GM12891 (cell line): ENCODE measurements at places on chromosomes 3 and 15.

DNA sequence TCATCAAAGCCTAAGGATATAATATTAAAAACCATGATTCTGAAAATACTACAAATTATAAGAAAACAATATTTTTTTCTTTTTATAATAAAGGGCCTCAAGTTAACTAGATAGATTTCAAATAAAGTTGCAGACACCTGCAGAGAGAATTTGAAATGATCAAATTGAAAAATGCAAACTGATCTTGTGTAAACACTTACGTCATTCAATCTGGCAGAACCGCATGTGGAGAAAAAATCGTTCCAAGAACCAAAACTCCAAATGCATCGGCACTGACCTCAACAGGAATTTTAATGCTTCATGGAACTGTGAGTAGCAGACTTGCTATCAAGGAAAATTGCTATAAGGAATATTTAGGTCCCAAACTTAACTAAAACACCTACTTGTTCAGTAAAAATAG, 17.2 kb downstream of the CPA3 start:
- no peak for DNase-seq

- DNase-seq, result no peak
These were observed 55.0 kb downstream of the GLB1 start for GRCh38 chr3:33041909-33042308.

- DNase-seq, result no peak
These were observed 90.5 kb downstream of the LRRC3B start for GRCh38 chr3:26713091-26713490.

DNA sequence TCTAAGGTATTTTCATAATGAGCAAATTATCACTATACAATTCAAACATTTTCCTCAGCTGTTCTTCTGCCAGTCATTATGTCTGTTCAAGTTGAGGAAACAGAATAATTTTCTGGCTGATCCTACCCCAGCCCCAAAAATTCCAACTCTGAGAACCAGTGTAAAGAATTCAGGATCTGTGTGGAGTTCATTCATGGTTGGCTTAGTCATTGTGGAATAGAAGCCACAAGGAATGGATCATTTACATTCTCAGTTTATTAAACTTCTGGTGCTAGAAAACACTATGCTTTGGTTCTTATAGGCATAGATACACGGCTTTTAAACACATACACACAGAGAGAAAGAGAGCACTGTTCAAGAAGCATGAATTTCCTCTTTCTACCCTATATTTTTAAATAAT, 134.6 kb downstream of the CMSS1 start:
- DNase-seq, result no peak

GRCh38 chr3:41031401-41031800, 167.9 kb upstream of the CTNNB1 start:
- no peak for DNase-seq

DNA sequence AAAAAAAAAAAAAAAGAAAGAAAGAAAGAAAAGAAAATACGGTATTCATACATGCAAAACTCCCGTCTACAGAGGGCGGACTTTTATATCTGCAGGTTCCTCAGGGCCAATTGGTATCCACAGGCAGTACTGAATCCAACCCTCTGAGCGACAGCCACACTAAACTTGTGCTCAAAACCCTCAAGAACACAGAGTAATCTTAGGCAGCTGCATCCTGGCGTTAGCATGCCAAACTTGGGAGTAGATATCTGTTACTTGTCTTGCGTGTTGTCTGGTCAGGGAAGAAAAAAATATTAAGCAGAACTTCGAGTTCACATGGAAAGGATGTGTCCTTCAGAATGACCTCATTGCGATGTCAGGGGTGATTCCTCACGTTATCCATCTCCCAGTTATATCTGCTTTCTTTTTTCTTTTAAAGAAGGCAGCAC, 12.8 kb downstream of the SNAP23 start:
- DNase-seq, result no peak
